ENCODE measurements at places on chromosomes 5 and 9.

GRCh38 chr5:98902733-98903132 is 26.1 kb downstream of the CHD1 start:
- no peak for DNase-seq

DNA sequence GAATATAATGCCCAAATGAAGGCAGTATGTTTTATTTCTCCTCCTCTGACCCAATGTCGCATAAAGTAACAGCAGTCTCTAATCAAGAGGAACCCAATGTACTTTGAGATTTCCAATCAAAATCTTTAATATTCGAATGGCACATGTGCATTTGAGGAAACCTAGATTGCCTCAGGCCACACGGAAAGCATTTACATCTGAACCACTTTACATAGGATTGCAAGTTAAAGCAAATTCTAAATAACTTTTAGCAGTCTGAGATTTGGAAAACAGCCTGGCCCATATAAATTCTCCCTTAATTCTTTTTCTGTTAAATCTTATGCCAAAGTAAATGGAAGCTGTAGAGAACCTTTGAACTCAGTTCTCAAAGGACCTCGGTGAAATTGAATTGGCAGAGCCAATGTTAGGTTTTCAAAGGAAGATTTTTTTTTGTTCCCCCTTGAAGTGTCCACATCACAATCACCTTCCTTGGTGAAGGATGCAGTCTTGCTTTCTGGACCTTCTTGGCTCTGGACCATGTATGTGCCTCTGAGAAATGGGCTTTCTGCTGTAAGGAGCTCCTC is 57.3 kb downstream of the SNCAIP start:
- no peak for DNase-seq

DNA sequence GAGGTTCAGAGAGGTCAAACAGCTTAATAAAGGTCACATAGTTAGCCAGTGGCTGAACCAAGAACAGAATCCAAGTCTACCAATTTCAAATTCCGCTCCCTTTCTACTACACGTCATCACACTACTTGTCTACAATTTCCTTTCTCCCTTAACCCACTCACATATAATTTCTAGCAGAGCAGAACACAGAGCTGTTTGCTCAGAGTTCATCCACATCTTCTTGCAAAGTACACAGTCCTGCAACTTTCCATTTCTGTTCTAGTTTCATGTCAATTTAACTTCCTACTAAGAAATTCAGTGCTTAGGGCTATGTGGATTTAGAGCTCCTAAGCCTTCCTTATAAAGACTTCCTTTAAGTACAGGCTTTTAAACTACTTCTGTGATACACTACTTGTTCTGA is 61.3 kb downstream of the MEGF9 start:
- no peak for DNase-seq

- DNase-seq, result no peak
These were observed 36.5 kb downstream of the LPCAT1 start for GRCh38 chr5:1487079-1487764.

DNA sequence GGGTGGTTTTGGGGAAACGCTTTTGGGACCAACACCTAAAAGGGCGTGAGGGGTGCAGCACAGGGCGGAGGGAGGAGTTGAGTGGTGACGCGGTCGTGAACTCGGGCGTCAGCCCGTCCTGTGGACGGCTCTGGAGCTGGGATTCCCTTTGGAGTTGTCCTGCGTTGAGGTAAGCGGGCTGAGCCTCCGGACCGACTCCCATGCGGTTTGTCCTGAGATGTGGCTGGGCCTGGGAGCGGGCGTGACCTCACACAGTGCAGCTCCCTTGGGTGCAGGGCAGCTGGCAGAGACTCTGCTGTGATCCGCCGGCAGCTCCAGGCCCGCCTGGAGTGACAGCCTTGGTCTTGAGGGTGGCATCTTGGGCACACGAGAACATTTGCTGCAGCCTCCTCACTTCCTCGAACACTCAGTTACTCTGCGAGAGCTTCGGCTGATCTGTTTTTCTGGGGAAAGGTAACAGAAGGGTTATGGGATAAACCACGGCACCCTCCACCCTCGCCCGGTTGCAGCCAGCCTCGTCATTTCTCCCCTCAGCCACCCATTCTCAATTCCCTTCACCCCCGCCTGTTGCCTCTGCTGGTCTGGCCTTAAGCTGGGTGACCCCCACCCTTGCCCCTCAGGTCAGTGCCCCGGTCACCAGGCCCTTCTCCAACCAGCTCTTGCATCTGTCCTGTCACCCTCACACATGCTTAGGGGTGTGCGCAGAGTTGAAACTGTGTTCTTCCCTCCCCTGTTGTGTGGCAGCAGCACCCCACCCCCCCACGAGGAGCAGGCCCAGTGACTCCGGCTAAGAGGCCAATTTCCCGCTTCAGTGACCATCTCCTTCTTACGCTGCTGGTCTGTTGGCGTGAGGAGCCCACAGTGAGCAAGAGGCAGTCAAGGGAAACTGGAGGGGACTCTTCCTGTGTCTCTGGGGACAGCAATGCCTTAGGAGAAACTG is 94.2 kb upstream of the COL5A1 start:
- DNase-seq, result no peak

DNA sequence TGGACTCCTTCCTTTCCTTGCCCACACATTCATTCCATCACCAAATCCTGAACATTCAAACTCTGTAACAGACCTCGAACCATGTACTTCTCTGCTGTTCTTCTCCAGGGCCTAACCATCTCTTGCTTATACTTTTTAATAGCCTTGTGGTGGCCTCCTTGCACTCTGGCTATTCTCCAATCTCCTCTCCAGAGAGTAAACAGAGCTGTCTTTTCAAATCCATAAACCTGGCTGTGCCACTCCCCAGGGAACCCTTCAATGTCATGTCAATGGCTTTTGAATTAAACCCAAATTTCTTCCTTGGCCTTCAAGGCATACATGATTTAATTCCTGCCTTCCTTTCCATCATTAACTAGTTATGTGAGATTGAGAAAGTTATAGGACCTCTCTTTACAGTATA is 277.6 kb upstream of the EFNA5 start:
- DNase-seq, result no peak

DNA sequence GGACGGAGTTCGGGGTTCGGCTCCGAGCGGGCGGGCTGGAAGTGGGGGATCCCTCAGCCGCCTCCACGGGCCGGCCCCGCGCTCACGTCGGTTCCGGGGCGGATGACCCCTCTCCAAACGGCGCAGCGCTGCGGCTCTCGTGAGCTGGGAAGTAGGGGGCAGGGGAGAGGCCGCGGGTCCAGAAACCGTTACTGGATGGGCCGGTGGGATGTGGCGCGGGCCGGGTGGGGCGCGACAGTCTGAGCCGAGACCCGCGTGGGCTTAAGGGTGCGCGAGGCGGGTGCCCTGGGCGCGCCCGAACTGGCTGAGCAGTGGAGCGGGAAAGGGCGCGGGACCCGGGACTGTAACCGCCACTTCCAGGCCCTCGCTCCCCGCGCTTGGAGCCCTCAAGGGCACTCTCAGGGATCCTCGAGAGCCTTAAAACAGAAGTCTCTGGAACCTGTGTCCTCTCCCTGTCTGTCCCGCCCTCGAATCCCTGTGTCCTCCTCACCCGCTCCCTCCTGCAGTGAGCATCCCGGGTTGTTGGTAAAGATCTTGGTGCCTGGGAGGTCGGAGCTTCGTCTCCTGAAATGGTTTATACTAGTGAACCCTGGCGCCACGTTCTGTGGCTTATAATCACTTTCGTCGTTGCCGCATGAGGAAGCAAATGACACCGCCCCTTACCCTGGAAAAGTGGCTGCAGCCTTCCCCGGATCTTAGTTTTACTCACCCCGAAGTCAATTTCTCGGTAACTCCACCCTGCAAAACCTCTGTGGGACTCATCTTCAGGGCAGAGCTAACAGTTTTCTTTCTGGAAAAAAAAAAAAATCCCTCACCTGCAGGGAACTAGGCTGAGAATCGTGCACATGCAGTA is 571 bp upstream of the MARCHF11 start:
- no peak for DNase-seq

DNA sequence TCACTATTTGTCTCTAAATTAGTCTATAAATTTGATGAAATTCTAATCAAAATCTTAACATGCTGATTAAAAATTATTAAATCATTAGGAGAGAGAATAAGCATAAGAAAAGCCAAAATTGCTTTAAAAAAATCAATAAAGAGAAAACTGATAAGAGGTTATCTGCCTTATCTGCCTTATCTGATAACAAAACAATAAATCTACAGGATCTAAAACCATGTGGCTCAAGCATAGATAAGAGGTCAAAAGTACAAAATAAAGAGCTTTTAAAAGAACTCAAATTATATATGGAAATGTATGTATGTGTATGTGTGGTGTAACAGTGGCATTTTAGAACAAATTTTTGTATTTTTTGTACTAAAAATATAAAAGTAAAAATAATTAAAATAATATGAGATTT is 18.6 kb downstream of the TRIM14 start:
- DNase-seq, result no peak

GRCh38 chr5:55471468-55471867 is 63.3 kb downstream of the PLPP1 start:
- no peak for DNase-seq

GRCh38 chr9:76878933-76879332 is 27.0 kb downstream of the PRUNE2 start:
- no peak for DNase-seq

DNA sequence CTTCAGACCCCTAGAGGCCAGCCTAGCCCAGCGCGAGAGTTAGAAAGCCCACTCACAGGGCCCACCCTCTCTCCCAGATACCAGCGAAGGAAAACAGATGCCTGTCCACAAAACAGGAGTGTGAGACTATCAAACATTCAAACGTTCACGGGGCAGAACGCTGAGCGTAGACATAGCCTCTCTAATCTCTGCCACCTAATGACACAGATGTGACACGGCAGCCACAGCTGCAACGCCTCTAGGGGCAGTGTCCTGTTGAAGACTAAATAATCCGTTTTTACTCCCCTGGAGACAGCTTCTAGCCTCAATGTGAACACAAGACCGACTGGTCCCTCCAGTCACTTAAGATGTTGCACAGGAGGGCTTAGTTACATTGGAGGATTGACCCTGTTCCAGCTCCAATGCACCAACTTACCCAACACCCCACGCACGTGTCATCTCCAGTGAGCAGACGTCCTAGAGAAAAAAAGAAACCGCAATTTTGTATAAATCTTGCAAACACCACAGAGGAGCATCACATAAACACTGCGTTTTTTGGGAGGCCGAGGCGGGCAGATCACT is 14.3 kb downstream of the DIPK1B start:
- no peak for DNase-seq

- peak; percentile 41 for DNase-seq
These were observed 60.7 kb downstream of the COL27A1 start for GRCh38 chr9:114216081-114216480.

- DNase-seq, result no peak
These were observed 32.6 kb upstream of the PRRC2B start for GRCh38 chr9:131361202-131361833.

DNA sequence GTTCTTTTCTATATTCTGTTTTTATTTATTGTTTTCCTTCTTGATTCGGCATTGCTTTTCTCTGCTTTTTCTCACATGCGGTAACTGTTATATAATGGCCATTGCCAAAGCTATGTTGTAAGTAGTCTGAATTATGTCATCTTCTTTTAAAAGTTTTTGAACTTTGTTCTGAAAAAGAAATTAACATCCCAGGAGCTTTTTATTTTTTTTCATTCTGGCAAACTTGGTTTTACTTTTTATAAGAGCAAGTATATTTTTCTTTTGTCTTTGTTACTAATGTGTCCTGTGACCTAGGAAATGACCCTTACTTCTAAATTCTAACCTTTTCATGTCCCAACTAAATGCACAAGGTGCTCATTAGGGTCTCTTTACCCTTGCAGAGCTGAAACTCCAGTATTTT is 26.7 kb upstream of the IZUMO3 start:
- DNase-seq, result no peak

- DNase-seq, result no peak
These were observed 61.4 kb upstream of the VLDLR start for GRCh38 chr9:2560180-2560579.

GRCh38 chr9:76716085-76716672 is 48.1 kb upstream of the PCA3 start:
- DNase-seq, result no peak

- no peak for DNase-seq
These were observed 571.2 kb downstream of the EFNA5 start for GRCh38 chr5:107099506-107099905.

- no peak for DNase-seq
These were observed 189.0 kb downstream of the SEC61B start for GRCh38 chr9:99411068-99411467.

DNA sequence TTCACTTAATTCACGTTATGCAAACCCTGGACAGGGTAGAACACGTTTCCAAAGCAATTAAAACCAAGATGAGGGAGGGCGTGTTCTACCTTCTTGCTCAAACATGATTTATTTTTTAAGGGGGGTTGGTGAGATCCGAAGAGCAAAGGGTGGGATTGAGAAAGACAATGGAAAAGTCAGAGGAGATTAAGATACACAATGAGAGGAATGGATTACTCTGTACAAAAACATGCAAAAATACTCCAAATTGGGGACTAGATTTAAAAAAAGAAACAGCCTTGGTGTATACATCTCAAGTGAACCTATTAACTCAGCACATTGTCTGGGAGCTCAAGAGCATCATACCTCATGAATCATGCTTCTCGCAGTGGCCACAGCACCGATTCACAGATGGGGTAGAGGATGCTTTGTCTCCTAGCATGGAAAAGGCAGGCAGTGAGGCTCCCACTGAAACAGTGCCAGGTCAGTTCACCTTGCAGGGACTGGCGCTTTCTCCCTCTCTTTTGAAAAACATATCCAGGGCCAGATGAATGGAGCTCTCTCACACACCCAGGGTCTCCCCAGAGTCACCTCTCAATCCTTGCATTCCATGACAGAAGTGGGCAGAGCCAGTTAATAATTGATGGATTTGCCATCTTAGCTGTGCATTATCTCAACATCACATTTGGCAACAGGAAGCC is 459.7 kb downstream of the BNC2 start:
- no peak for DNase-seq

- DNase-seq, result no peak
These were observed 364.6 kb upstream of the TRPC7 start for GRCh38 chr5:136729901-136730355.

DNA sequence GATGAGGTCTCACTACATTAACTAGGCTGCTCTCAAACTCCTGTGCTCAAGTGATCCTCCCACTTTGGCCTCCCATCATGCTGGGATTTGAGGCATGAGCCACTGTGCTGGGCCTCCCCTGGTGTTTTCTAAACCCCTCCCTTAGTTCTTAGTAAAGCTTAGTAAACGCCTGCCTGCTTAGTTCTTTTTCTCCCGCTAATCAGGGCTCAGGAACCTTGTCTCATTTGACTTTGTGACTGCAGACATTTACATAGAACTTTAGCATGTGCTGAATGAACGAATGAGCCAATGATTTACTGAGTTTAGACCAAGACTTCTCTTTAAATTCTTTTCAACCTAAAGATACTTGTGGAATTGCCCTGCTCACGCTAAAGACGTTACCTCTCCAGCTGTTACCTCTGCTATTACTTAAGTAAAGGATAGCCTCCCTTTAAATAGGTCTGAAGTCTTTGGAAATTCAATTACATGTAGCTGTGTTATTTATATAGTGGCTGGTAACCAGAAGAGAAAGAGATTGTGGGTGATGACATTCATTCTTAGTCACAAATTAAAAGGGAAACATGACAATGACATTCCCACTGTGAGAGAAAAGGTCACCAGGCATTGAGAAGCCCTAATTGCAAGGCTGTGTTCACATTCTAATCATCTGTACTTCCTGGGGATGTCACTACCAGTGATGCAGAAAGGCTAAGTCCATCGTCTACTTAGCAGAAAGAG is 18.6 kb upstream of the SUSD1 start:
- DNase-seq, result no peak

Data from gastrocnemius medialis (tissue), 4 donors.